Stimulated activated CD4-positive, alpha-beta T cell treated with anti-CD3 and anti-CD28 coated beads, Interleukin-4, amount 100 ng/mL, for 1 hour (primary cell): ENCODE measurements at places on chromosomes 16 and 17.

DNA sequence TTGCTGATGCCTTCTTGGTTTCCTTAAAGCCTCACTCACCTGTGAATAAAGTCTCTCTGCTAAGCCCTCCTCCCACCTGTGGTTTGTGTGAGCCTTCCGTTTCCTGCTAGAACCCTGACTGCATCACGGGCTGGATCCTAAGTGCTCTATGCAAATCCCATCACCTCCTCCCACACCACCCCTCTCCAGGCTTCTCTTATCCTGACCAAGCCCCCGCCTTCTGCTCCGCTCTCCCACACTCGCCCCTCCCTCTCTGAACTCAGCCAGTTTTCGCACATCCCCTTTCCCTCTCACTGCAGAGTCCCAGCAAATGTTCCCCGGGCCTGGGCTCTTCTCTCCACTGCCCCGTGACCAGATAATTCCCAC lies 51.8 kb downstream of the PIMREG start:
- DNase-seq = no peak

GRCh38 chr17:79046197-79046915 lies 22.4 kb downstream of the C1QTNF1 start:
- no peak for DNase-seq

GRCh38 chr17:48432820-48433775 lies 3.1 kb upstream of the SKAP1 start:
- no peak for DNase-seq

DNA sequence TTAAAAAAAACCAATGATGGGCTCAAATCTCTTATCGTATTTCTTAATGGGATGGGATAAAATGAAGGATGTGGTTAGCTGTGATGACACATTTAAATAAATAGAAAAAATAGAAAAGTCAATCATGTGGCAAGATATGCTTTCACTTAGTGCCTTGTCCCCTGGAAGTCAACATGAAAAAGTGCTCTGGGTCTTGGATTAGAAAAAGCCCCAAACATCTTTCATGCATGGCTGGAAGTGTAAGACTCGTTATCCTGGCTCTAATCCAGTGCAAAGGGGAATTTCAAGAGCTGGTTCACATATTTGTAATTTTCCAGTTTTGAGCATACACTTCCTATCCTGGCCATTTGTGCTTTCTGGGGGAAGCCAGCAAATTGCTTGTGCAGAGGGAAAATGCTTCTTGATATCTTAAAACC lies 160.9 kb downstream of the MAP2K6 start:
- no peak for DNase-seq

DNA sequence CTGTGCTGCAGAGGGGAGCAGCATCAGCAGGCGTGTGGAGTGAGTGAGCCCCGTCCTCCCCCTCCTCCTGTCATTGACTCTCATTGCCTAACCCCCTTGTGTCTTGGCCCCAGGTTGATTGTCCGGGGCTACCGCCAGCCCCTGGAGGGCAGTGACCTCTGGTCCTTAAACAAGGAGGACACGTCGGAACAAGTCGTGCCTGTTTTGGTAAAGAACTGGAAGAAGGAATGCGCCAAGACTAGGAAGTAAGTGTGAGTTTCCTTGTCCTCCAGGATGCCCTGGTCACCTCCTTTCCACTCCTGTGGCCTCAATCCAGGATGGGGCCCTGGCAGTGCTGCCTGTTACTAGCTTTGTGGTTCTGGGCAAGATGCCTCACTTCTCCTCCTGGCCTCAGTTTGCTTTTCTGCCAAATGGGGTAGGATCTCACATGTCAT lies 87.0 kb downstream of the ABCC1 start:
- no peak for DNase-seq

DNA sequence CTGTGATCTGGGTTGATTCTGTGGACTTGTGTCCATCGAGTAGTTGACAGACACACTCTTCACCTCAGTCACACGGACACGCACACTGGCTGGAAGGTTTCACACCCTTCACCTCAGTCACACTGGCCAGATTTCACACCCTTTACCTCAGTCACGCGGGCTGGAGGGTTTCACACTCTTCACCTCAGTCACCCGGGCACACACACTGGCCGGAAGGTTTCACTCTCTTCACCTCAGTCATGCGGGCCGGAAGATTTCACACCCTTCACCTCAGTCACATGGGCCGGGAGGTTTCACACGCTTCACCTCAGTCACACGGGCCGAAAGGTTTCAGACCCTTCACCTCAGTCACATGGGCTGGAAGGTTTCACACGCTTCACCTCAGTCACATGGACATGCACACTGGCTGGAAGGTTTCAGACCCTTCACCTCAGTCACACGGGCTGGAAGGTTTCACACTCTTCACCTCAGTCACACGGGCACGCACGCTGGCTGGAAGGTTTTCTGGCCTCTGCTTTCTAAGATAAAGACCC lies 96.2 kb downstream of the PGS1 start:
- DNase-seq = no peak

GRCh38 chr17:62824290-62825131 lies 16.4 kb upstream of the MARCHF10 start:
- DNase-seq = no peak

DNA sequence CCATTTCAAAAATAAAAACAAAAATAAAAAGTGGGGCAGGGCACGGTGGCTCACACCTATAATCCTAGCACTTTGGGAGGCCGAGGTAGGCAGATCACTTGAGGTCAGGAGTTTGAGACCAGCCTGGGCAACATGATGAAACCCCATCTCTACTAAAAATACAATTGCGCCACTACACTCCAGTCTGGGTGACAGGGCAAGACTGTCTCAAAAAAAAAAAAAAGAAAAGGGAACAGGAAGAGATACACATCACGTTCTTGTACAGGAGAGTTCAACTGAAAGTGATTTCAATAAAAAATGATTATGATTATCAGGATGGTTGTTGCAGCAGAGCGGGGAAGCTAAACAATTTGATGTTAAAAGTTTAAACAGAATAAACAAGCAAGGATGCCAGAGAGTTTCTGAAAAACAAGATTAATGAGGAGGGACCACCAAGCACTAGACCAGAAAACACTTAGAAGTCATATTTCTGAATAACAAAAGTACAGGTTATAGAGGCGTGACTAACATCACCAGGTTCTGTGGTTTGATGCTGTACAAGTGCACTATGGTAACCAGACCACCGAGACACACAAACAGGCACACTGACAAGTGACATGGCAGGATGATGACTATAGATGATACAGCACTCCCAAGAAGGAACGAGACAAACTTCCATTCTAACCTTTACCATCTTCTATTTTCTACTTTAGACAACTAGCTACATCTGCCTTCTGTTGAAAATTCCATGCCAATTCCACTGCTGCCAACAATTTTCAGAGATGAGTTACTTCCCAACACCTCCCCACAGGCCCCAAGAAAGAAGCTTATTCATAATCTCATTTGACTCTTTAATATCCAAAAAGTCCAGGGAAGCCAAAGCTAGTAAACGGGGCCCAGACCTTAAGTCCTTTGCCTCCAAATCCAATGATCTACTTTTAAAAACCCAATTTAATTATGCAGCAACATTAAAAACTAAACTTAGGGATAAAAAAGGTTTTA lies 11.8 kb downstream of the DNAJA2 start:
- DNase-seq = no peak

DNA sequence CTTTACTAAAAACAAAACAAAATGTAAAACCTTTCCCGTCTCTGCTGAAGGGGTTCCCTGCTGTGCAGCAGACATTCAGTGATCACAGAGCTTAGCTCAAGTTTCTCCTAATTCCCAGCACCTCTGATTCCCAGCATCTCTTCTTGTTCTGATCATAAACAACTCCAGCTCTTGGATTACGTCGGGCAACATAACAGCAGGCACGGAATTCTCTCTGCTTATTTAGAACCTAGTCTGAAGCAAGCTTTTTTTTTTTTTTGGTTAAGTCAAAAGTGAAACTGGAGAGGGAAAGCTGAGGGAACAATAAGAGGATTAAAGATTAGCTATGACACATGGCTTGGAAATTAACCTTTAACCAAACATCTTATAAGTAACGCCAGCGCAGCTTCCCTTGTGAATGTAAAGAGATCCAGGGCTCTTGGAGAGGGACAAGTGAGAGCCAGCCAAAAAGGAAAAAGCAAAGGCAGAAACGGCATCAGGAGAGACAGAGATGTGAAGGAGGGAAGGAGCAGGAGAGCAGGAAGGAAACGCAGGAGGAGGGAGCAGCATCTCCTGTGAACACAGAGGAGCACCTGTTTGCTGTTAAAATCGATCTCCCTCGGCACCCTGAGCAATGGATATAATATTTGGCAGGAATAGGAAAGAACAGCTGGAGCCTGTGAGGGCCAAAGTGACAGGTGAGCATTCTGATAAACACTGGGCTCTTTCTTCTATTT lies at the start of gene BCO1:
BCO1 (plus strand) TSS at position 394 of the 716 bp plus-strand sequence; CDS start at position 614, 220 bp downstream.
- DNase-seq = no peak

GRCh38 chr17:27567563-27567859 lies 63.5 kb upstream of the LGALS9 start:
- DNase-seq = no peak

GRCh38 chr16:76941113-76941512 lies 249.9 kb upstream of the MON1B start:
- DNase-seq = no peak

DNA sequence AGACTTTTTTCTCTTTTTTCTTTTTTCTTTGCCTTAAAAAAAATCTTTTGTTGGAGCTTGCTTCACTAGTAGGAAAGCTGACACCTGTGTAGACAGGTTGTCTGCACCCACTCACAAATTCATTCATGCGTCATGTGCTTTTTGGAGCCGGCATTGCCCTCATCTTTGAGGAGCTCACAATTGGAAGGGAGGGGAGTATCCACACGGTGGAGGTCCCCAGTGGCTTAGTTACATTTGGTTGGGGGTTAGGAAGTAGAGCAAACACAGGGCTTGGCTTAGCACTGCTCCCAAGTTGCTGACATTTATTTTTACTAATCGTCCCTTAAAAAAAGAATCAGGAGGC lies 18.7 kb upstream of the MEIOB start:
- DNase-seq = no peak

DNA sequence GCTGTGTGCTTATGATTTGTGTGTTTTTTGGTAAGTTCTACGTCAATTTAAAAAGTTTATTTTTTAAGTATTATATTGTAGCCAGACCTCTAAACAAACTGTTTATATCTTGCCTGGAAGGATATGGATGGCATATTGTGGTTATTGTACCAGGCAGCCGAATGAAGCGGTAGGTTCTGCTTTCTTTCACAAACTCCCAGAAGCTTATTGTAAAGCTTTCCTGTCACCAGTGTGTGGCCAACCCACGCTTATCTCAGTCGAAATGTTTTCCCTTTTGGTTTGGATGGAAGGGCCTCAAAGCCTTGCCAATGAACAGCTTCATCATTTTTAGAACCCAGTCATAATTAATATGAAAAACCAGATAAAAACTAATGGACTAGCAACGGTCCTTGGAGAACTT lies 53.1 kb downstream of the CYB5B start:
- DNase-seq = no peak

GRCh38 chr16:51416926-51417325 lies 265.9 kb upstream of the SALL1 start:
- DNase-seq = no peak

DNA sequence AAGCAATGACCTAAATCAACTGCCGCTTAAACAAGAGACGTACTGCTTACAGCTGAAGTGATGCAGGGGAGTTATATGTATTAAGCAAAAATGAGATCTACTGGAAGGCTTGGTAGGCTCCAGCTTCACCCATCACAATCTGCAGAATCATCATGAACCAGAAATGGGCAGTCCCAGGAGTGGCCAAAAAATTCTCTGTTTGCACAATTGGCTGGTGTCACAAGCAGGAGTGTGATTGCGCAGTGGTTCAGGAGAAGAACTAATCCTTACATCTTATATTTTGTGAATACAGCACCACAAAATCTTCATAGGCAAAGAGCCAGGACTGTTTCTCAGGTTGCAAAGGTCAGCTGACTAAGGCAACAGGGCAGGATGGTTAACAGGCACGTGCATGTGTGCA lies 75.9 kb downstream of the CES1 start:
- no peak for DNase-seq

- no peak for DNase-seq
Observed at GRCh38 chr16:85602402-85603202, 10.5 kb upstream of the GSE1 start.

- peak; percentile 58 for DNase-seq
Observed at GRCh38 chr16:70737377-70738082, 51.7 kb upstream of the MTSS2 start.

DNA sequence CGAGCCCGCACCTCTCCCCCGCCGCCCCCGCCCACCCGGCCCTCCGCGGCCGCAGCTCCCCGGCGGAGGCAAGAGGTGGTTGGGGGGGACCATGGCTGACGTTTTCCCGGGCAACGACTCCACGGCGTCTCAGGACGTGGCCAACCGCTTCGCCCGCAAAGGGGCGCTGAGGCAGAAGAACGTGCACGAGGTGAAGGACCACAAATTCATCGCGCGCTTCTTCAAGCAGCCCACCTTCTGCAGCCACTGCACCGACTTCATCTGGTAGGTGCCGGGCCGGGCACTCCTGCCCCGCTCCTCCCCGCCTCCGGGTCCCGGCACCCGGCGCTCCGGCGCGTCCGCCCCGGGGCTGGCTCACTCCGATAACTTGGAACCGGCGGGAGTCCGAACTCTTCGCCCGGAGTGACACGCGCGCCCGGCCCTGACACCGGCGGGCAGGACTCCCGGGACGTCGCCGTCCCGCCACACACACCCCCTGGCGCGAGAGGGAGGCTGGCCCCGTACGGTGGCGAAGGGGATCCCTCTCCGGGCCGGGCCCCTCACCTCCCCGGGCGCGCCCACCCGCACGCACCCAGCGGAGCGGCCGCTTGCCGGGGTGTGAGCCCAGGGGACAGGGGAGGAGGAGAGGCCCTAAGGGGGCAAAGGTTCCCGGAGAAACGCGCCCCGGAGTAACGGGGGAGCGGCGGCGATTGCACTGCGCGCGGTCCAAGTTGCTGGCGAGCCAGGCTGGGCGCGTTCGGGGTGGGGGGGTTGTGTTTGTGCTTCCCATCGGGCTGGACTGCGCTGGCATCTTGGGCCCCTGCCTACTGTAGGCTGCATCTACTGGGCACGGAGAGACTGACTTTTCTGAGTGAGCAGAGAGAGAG lies 581 bp downstream of the PRKCA start:
- peak; percentile 46 for DNase-seq

GRCh38 chr16:81251871-81252270 lies 13.4 kb downstream of the BCO1 start:
- DNase-seq = no peak
